ENCODE measurements at places on chromosomes 1 and 21. TPM values are rescaled to one million over a fixed set of nuclear protein-coding genes. Genes with fewer than 3 reads are reported as not detected.

HAO2 gene
- polyA plus RNA-seq = not detected

SYT14 gene
- 2.6 TPM for polyA plus RNA-seq

OXCT2 gene
- polyA plus RNA-seq = 0.83 TPM

COL9A2 gene
- 94.4 TPM for polyA plus RNA-seq

DNAH14 gene
- 5.1 TPM for polyA plus RNA-seq

CA14 gene
- polyA plus RNA-seq = 18.1 TPM

ADIPOR1 gene
- 139 TPM for polyA plus RNA-seq

TSSK3 gene
- polyA plus RNA-seq = not detected

WNT4 gene
- polyA plus RNA-seq = 5.0 TPM

RNF186 gene
- polyA plus RNA-seq = 0.98 TPM

ZNF695 gene
- polyA plus RNA-seq = 2.4 TPM

PLPPR5 gene
- polyA plus RNA-seq = 0.58 TPM

CFHR4 gene
- polyA plus RNA-seq = not detected

RPS6KC1 gene
- polyA plus RNA-seq = 9.2 TPM

SYPL2 gene
- 0.22 TPM for polyA plus RNA-seq

MCOLN2 gene
- polyA plus RNA-seq = not detected

NTNG1 gene
- 1.3 TPM for polyA plus RNA-seq

SPRR2E gene
- polyA plus RNA-seq = not detected

NEGR1 gene
- polyA plus RNA-seq = 11.2 TPM

SH2D2A gene
- 0.36 TPM for polyA plus RNA-seq

DCDC2B gene
- not detected for polyA plus RNA-seq

PPM1J gene
- polyA plus RNA-seq = 1.6 TPM

CLEC20A gene
- polyA plus RNA-seq = not detected

KIRREL1 gene
- polyA plus RNA-seq = 4.0 TPM

PRAMEF15 gene
- not detected for polyA plus RNA-seq

AMIGO1 gene
- polyA plus RNA-seq = 19.2 TPM

KLHDC8A gene
- polyA plus RNA-seq = 11.4 TPM

CYP4A22 gene
- not detected for polyA plus RNA-seq

LENEP gene
- not detected for polyA plus RNA-seq

EXOC8 gene
- 3.4 TPM for polyA plus RNA-seq

NUP210L gene
- polyA plus RNA-seq = 0.27 TPM

OR2AK2 gene
- polyA plus RNA-seq = not detected

FHAD1 gene
- 1.4 TPM for polyA plus RNA-seq

CASZ1 gene
- 6.6 TPM for polyA plus RNA-seq

FYB2 gene
- polyA plus RNA-seq = not detected

FLG2 gene
- not detected for polyA plus RNA-seq

S100A12 gene
- 1.1 TPM for polyA plus RNA-seq
